NCI-H1436 (cell line): ENCODE measurements at places on chromosomes 7 and 10.

- peak; percentile 14 for DNase-seq
Observed at GRCh38 chr10:80855348-80855971, 317.8 kb downstream of the SH2D4B start.

DNA sequence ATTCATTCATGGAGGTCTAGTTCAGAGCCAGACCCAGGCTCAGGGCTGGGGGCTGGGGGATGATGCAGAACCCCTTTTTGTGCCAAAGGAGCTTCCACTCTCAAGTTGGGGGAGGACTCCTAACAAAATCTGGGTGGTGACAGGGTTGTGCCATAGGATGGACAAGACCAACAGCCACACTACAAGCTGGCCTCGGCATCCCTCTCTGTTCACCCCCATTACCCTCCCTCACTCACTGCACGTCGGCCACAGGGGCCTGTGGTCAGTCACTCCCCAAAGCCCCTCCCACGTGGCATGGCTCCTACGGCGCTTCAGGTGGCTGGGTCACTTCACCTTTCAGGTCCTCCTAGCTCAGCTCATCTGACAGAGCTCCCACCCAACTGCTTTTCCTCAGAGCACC, 348.7 kb upstream of the ZMIZ1 start:
- no peak for DNase-seq

DNA sequence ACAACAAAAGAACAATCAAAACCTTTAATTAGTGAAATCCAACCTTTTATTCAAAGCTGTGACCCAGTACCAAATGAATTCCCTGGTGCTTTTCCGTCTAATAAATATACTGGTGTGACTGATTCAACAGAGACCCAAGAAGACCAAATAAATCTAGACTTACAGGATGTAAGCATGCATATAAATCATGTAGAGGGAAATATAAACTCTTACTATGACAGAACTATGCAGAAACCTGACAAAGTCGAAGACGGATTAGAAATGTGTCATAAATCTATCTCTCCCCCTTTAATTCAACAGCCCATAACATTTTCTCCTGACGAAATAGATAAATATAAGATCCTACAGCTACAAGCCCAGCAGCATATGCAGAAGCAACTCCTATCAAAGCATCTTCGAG, 540.6 kb upstream of the TEX47 start:
- no peak for DNase-seq

- DNase-seq = no peak
Observed at GRCh38 chr7:116776046-116776445, 86.3 kb upstream of the CAPZA2 start.

GRCh38 chr7:5143935-5144903, 45.8 kb upstream of the WIPI2 start:
- no peak for DNase-seq

DNA sequence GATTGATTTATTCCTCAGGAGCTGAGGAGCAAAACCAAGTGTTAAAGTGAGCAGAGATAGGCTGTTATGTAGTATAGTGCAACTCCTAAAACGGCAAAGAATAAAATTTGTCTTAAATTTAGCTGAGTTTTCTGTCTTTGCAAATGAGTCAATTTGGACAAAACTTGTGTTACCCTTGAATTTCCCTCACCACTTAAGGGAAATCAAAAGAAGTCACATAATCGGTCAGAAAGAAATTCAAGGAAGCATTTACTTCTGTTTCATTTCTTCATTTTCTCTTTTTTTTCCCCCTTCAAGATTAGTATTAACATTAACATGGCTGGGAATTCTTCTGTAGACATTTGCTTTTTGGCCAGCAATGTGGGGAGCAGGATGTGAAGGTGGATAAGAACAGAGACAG, 13.9 kb downstream of the LSMEM1 start:
- DNase-seq = no peak

DNA sequence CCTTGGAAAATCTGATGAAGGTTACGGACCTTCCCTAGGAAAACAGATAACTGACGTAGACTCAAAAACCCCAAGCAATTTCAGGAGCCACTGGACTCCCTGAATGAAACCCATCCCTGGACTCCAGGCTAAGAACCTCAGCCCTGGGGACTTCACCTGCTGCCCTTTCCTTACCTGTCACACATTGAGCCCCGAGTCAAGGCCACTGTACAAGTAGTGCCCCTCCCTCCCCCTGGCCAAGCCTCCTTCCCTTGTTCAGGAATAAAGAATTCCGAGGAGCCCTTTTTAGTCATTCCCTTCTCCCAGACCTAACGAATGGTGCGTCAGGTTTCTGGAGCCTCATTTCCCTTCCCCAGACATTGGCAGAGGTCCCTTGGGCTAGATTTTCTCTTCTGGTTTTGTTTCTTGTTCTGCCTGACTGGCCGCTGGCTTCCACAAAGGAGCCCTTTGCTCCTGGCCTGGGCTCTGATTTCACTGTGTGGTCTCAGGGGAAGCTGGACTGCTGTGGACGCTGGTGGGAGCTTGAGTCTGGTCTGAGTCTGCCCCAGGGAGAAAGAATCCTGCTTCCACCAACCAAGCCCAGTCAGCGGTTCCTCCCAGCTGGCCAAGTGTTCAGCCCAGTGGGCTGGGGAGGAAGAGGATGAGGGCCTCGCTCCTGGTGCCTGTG, 31.7 kb downstream of the ZNF775 start:
- no peak for DNase-seq

DNA sequence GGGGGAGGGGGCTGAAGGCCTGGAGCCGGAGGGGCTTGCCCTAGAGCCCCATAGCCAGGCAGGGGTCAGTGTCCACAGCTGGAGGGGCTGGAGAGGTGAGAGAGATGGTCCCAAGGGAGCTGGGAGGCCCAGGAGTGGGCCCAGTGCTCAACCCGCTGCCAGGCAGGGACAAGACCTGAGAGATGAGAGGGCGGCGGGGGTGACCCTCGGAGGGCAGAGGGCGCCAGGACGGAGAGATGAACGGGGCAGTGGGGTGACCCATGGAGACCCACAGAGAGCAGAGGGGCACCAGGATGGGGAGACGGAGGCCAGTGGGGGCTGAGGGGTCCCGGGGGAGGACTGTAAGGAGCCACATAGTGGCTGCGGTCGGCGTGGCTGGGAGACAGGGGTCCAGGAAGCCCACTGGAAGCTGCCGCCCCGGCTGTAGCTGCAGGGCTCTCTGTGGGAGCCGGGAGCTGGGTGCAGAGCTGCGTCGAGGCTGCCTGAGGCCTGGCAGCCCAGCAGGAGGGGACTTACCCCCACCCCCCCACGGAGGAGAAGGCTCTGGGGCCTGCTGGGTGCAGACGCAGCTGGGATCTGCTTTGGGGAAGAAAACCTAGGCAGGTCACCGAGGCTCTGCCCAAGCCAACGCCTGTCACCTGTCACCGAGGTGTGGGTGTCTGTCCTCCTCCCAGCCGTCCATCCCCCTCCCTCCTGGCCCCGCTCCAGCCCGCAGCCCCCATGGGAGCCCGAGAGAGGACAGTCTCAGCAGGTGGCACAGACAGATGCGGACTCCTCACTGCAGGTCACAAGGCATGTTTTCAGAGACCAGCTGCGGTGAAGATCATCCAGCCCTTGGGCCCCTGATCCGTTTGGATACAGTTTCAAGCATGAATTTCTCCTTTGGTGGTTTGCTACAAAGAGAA, 25.1 kb downstream of the PWWP2B start:
- peak; percentile 55 for DNase-seq

DNA sequence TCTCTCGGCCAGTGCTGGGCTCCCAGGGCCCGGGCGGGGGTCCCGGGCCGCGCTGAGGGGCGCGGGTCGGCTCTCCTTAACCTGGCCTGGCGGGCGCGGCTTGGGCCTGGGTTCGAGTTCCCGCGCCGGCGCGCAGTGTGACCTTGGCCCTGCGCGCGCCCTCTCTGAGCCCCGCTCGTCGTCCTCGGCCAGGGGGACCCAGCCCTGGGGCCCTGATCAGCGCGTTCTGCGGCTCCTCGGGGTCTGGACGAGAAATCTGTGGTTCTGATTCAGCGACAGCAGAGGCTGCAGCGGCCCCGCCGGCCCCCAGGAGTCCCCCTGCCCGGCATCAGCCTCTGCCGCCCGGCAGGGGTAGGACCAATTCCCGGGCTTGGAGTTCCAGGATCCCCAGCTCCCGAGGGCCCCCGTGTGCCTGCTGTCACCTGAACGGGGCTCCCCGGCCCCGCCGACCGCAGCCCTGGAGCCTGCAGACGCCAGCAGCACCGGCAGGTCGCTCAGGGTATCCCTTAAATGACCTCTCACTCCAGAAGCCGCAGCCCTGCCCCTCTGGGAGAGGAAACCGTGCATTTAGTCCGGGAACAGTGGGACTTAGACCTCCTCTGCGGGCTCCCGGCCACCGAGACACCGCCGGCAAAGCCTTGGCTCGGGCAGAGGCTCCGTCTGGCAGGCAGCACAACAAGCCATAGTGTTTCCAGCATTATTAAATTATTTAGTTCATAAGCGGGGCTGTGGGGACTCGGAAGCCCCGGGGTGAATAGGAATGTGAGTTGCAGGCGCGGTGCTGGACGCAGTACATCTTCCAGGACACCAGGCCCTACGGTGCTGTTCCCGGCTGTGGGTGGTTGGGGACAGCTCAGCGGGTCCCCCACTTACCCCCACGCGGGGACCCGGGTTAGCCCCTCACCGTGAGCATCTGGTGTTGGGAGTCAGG, 572 bp downstream of the CHST12 start:
- no peak for DNase-seq

DNA sequence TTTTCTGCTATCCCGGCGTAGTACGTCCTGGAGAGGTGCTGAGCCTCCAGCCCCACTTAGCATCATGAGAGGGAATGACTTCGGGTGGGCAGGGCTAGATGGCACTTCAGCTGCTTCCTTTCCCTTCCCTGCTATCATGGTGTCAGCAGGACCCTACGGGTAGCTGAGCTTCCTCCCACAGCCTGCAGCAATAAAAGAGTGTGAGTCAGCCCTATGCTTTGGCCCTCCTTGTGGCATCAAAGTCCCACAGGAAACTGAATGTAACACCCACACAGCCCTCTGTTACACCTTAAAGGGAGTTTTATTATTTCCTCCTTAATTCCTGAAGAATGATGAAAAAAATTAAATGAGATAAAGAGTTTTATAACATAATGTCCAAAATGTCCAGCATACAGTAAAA, 458.1 kb downstream of the RPS24 start:
- DNase-seq = no peak

DNA sequence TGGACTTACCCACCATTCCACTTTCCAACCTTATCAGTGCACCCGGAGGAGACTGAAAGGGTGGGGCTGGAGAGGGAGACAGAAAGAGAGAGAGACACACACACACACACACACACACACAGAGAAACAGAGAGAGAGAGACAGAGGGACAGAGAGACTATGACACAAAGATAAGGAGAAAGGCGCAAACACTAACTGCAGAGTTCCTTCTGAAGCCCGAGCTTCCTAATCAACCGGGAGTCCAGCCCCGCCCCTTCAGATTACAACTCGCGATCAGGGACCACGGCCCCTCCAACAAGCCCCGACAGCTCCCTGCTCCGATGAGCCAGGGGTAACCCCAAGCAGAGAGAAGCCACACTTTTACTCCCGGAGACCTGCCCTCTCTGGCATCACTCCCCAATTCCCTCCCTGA, 499 bp downstream of the GAL3ST4 start:
- DNase-seq = no peak

DNA sequence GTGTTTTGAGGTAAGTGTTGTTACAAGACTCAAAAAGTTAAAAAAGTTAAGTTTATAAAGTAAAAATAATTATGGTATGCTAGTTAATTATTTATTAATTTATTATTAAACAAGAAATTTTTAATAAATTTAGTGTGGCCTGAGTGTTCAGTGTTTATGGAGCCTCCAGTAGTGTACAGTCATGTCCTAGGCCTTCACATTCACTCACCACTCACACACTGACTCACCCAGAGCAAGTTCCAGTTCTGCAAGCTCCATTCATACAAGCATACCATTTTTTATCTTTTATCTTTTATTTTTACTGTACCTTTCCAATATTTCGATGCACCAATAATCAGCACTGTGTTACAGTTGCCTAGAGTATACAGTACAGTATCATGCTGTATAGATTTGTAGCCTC, 381.2 kb upstream of the MGMT start:
- no peak for DNase-seq

DNA sequence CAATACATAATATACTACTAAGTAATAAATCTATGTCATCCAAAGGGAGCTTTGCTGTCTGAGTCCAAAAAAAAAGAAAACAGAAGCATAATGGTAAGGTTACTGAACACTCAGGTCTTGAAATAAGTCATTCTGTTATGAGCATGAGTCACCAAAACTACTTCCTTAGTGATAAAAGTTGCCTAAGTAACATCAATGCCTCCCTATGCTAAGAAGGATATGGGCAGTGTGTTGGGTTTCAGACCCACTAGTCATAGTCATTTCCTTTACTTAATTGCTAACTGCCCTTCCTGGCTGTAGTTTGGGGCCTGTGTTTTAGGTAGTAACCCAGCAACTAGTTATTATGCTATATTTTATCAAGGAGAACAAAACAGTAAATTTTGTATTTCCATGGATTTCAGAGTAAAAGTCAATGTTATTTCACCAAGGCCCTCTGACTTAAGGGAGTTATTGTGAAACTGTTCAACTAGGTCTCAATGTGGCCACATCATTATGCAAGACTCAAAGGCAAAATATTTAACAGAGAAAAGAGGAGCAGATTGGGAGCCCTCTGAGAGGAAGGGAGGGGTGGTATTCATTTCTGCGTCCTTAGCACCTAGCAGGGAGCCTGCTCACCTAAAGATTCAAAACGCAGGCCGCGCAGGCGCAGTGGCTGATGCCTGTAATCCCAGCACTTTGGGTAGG, 11.7 kb upstream of the VIM start:
- no peak for DNase-seq

DNA sequence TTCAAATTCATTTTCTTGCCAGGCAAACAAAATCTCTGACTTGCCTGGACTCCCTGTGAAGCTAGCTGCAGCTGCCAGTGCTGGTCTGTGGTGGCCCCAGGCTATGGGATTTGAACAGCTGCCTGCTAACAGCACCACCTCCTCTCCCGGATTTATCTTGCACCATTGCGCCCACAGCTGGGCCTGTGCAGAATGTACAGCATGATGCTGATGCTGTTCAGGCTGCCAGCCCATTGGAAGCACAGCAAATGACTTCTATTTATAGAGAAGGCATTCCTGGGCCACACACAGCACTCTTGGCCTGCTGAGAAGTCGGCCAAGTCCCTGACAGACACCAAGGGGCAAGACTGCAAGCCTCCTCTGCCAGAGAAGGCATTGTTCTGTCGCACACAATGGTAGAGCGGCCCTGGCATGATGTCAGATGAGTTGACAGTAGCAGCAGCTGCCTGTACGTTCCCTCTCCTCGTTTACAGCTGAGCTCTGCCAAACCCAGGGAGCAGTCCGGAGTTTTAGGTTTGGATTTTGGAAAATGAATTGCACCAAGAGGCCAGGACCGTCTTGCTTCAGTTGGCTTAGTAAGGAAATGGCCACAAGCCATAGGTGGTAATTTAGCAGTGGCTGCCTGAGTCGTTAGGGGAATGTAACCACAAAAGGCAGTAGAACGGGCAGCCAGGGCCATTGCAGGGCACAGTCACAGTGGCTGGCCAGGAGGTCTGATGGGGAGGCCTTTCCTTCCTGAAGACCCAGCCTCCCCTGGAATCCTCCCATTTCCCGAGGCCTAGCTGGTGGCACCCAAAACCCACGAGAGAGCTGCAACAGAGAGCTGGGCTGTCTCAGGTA, 38.5 kb downstream of the MTURN start:
- DNase-seq = peak; percentile 77
